ENCODE measurements at places on chromosomes 6 and 20.

DNA sequence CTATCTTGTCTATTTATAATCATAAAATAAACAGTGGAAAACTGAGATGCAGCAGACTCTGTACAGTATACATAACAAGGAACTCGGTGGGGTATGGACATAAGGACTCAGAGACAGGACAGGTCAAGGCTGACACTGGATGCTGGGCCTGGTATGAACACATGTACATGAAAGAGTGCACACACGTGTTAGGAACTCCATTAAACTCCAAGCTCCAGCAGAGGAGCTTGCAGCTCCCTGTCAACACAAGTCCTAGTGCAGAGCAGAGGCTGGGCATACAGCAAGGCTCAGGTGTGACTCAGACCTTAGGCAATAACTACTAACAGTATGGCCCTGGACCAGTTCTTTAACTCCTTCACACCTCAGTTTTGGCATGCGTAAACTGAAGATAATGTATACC lies 17.1 kb downstream of the NAPB start:
- no peak for DNase-seq

DNA sequence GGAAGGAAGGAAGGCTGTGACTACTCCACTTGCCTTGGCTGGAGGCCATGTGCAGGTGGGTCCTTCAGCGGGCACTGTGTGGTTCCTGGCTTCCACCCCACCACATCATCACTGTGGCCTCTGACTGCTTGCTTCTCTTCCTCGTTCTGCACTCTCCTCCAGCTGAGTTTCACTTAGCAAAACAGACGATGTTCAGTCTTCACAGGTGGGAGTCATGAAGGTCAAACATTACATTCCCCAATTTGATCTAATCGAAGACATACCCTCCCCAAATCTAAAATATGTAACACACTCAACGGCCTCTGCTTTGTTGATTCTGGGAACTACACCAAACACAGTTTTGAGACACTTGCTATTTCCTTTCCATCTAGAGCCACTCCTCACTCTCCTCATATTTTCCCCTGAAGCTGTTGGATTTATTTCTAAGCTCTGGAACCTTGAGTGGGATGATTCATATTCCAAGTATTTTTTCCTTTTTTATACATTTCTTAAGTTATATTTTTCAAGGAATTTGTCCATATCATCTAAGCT lies 132.5 kb upstream of the FOXA2 start:
- DNase-seq = no peak

- no peak for DNase-seq
These were observed 50.5 kb upstream of the GCM1 start for GRCh38 chr6:53199156-53199555.

DNA sequence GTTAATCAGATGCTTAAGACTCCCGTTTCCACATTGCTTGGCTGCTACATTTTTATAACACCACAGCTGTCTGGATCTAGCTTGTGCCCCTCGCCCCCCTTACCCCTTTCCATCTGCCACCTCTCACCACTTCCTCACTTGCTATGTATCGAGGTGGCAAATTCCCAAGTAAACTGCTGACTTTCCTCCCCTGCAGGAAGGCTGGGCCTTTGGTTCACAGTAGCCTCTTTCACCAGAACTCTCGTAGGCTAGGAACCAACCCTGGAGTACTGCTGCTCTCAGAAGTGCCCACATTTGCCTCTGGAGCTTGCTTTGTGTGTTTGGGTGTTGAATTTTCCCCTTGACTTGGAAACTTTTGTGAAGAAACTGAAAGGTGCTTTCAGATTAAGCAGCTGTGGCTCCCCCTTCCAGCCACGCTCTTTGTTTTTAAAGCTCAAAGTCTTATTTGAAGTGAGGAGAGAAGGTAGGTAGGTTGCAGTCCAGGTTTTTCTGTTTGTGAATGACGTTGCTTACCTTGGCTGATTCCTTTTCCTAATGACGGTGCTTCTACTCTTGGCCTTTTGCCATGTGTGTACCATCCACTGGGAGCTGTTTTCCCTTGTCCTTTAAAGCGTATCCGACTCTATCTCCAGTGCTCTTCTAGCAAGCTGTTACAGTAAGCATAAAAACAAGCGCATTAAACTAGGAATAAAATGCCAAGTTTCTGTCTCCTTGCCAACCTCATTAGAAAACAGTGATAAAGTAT lies 90.4 kb downstream of the CARMIL1 start:
- DNase-seq = peak; percentile 93

- no peak for DNase-seq
These were observed 127.9 kb downstream of the NRN1 start for GRCh38 chr6:5878792-5879191.

GRCh38 chr6:30709101-30709868 lies 7.8 kb downstream of the MDC1 start:
- DNase-seq = no peak

DNA sequence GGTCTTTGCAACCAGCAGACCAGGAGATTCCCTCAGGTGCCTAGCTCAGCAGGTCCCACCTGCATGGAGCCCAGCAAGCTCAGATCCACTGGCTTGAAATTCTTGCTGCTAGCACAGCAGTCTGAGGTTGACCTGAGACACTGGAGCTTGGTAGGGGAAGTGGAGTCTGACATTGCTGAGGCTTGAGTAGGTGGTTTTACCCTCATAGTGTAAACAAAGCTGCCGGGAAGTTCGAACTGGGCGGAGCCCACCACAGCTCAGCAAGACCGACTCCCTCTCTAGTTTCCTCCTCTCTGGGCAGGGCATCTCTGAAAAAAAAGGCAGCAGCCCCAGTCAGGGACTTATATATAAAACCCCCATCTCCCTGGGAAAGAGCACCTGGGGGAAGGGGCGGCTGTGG lies 34.3 kb downstream of the PRSS35 start:
- no peak for DNase-seq

- DNase-seq = peak; percentile 46
These were observed 7.4 kb downstream of the SNX9 start for GRCh38 chr6:157830354-157831017.

DNA sequence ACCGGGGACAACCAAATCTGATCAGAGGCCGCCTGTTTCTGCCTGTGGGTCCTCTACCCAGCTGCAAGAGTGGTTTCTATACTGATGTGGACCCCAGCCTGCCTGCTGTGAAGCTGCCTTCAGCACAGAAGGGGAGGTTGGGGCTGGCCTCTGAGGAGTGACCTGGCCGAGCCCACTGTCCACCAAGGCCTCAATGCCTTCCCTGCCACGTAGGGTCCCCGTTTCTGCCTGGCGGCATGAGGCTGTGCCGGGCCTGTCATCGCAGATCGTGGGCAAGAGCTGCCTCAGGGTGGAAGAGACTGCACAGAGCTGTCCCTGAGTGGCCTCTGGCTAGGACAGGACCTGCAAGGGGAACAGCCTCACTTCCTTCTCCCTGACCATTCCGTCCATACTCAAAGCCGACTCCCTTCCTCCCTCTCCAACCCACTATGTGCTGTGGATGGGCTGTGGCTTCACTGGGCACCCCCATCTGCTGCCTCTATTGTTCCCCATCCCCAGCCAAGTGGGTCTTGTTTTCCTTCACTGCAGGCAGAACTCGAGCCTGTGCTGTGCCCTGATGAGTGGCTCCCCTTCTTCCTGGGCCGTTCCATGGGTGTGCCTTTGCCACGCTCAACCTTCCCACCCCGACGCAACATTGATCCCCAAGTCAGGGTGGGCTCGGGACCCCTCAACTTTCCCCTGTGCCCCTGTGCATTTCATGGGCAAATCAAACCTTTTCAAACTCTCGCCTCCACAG lies 60.3 kb downstream of the ERMARD start:
- no peak for DNase-seq

- DNase-seq = no peak
These were observed 17.0 kb upstream of the STX16 start for GRCh38 chr20:58634059-58634458.

GRCh38 chr6:85944776-85945175 lies 302.1 kb upstream of the SYNCRIP start:
- no peak for DNase-seq

DNA sequence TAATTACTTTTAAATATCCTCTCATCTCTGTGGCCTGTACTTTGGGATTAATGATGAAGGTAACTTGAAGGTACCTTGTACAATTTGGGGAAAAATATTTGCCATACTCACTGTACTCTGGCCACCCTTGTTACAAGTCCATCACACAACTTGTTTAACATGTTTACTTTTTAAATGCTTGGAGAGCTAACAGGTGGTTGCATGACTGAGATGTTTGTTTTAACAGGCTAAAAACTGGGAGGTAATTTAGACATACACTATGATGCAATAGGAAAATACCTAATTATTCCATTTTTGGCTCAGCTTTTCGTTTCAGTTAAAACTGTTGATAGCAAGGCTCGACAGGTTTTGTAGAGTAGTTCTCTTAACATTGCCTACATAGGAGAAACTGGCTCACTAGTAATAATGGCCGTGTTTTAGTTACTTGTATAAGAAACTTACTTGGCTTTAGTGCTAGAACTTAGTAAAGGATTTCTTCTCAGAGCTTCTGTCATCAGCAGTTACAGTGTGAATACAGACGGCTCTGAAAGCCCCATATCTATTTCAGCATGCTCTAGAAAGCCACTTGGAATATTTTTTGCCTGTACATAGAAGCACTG lies 489.8 kb upstream of the SOX4 start:
- no peak for DNase-seq

DNA sequence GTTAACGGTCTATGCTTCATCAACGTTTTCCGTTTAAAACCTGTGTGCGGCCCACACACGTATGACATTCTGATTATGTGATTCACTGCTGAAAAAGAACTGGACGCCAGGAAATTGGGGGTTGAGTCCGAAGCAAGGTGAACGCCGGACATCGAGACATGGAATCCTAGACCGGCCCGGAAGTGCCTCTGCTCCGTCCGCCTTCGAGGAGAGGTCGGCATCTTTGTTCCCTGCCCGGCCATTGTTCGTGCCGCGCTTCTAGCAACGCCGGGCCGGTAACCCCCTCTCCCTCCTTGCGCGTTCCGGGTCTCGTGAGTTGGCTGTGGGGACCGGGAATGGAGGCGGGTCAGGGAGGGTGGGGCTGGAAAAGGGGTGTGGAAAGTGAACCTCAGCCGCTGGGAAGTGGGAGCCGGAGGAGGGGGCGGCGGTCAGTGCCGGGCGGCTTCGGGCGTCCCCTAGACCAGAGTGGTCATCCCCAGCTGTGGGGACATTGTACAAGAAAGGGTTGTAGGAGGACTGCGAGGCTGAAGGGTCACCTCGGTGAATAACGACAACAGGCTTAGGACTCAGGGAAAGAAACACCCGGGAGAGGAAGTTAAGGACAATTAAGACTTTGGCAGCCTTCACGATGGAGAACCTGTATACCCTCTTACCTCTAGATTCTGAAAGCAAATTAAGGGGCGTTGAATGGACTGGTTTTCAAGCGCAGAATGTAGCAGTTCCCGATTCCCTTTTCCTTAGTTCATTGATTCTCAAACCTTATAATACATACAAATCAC lies at the start of gene ZSCAN9:
TSS of gene ZSCAN9 (plus strand) at position 220 of the 779 bp plus-strand sequence. CDS start 1,810 bp downstream, outside the sequence.
- DNase-seq = peak; percentile 85

- no peak for DNase-seq
These were observed 4.4 kb downstream of the LY86 start for GRCh38 chr6:6592826-6593475.

GRCh38 chr6:8159966-8160365 lies 57.6 kb upstream of the EEF1E1 start:
- DNase-seq = no peak

DNA sequence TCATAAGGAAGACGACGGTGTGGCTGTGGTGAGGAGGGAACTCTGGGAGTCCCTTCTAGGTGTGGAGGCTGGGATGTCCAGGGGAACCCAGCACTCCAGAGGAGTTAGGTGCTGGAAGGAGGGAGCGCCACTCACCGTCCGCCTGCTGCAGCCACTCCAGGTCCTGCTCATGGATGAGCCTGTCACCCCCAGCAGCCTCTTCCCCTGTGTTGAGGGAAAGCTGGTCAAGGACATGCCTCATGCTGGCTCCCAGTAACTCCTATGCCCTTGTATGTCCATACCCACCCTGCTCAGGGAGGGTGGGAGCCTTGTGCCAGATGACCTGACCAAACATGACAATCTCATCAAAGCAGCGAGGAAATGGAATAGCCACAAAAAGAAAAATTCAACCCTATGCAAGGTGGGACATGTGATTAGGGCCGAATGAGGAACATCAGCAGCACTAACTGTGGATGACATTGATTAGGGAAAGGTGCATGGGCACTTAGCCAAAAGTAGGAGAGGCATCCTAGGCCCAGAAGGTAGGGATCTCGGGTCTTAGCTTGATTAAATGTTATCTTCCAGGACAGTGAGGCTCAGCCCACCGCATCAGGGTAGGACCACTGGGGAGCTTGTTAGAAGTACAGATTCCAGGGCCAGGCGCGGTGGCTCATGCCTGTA lies 3.0 kb downstream of the DNPH1 start:
- no peak for DNase-seq

DNA sequence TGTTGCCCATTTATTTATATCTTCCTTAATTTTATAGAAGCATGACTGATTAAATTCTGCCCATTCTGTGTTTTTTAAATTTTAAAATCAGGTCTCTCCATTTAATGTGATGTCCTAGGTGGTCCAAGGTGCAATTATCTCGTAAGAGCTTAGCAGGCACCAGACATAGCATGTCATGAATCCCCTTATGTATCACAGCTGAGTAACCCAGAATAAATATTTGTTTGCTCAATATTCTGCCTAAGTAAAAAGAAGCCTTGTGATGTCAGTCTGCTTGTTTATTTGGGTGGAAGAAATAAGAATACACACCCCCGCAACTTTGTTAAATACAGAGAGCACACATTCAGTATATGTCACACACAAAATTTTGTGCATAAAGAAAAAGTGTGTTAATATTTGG lies 211.3 kb downstream of the FARS2 start:
- DNase-seq = no peak

GRCh38 chr6:12165297-12165696 lies 124.9 kb upstream of the EDN1 start:
- no peak for DNase-seq

DNA sequence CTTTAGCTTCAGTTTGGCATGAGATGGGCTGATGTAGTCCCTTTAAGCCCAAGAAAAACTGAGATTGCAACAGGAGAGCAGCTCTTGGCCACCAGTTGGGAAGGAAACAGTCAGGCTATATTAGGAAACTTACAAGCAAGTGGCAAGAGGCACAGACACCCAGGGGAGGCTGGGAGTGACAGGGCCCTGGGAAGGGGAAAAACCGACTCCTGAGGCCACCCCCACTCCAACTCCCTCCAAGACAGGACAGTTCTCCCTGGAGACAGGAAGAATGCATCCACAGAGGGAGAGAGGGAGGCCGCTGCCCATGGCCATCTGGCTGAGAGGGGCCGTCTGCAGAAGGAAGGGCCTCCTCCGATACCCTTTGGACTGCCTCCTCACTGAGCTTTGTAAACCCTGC lies 20.5 kb downstream of the JPH2 start:
- DNase-seq = no peak

GRCh38 chr20:62238569-62239277 lies 402 bp downstream of the OSBPL2 start:
- DNase-seq = no peak

GRCh38 chr6:133610971-133611370 lies 277.9 kb upstream of the TCF21 start:
- no peak for DNase-seq

- no peak for DNase-seq
These were observed 154.9 kb downstream of the OR2B2 start for GRCh38 chr6:27757307-27757706.

GRCh38 chr6:82953871-82954270 lies 111.8 kb downstream of the UBE3D start:
- DNase-seq = no peak
